ENCODE measurements at places on chromosomes 5 and 9.

DNA sequence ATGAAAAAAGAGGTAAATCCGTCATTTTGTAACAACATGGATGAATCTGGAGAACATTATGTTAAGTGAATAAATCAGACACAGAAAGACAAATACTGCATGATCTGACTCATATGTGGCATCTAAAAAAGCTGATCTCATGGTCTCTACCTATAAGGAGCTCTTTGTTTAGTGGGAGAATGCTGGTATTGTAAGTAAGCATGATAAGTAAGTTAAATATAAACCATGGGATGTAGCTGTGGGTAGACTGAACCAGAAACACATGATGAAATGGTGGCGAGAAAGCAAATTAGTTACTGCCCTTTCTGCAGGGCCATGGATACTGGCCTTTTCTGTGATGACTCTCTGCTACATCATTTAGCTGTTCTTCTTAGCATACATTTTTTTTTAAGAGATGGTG lies 66.4 kb upstream of the RUSC2 start:
- no peak for DNase-seq

DNA sequence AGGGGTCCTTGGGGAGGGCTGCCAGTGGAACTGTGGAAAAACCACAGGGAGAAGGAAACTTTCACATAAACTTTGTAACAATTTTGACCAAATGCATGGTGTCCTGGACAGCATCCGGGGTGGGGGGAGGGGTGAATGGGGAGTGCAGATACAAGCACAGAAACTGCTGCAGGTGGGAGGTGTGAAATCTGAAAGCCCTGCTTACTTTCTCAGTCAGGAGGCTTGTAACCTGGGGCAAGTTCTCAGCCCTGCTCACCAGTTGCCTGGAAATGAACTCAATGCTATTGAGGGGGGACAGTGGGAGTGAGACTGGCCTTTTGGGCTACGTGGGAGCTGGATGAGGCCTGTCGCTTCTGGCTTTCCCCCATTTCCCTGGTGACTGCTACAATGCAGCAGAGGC lies 694.5 kb upstream of the ZNF608 start:
- DNase-seq = no peak

DNA sequence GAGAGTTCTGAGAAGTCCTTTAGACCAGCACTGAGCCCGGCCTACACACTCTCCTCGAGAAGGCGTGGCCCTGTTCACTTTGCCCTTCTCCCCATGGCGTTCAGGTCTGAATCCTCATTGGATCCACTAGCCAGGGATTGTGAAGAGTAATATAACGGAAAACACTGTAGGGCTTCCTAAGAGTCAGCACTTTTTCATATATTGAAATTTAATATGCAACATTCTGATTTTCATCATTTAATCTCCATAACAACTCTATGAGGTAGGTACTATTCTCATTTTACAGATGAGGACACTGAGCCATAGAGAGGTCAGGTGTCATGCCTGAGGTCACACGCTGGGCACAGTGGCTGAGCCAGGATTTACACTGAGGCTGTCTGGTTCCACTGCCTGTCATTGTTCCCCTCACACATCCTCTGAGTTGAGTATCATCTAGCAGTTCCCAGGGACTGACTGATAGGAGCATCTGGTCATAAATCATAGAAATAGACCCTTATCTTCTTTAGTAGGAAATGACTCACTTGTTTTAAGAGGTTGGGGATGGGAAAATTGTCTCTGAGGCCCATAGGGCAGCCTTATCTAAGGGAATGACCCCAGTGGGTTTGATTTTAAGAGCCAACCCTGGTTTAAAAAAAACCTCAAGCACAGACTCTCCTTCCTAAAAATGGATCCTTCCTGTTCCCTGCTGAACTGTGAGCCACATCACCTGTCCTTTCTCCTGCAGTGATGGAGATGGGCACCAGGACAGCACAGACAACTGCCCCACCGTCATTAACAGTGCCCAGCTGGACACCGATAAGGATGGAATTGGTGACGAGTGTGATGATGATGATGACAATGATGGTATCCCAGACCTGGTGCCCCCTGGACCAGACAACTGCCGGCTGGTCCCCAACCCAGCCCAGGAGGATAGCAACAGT lies 41.2 kb downstream of the THBS4 start:
- DNase-seq = no peak

- DNase-seq = no peak
Measured at GRCh38 chr9:99356512-99356971, 134.5 kb downstream of the SEC61B start.

DNA sequence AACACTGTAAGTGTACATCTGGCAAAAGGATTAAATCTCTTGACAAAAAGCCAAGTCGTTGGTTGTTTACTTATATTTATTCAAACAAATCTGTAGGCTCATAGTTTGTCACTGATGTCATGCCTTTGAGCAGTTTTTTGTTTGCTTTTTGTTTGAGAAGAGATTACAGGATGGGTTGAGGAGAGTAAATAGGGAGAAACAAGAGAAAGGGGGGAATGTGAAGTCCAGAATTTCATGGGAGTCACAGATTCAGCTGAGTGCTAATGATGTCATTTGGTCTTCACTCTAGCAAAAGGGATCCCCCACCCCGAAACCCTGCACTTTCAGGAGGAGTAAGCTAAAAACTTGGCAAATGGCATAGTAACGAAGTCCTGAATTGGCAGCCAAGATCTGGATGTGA lies 337.4 kb downstream of the GLIS3 start:
- no peak for DNase-seq

DNA sequence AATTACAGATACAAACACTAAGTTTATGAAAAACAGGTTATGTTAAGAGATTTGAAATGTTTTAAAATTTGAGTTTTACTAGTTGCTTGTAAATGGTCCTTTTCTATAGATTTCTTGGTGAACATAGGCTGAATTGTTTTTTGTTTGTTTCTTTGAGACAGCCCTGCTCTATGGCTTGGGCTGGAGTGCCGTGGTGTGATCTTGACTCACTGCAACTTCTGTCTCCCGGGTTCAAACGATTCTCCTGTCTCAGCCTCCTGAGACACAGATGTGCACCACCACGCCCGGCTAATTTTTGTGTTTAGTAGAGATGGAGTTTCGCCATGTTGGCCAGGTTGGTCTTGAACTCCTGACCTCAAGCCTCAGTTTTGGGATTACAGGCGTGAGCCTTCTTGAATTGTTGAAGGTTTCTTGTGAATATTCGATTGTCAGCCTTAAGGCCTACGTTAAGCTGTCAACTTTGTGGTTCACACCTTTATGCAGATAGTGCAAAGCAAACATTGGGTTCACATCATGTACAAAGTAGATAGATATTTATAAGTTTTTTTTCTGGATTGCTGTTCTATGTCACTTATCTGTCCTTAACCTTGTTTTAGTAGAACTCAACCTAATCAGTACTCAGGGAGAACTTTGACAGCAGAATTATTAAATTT lies 26.2 kb downstream of the UHRF2 start:
- no peak for DNase-seq

- no peak for DNase-seq
Measured at GRCh38 chr5:27010646-27011045, 27.7 kb downstream of the CDH9 start.

DNA sequence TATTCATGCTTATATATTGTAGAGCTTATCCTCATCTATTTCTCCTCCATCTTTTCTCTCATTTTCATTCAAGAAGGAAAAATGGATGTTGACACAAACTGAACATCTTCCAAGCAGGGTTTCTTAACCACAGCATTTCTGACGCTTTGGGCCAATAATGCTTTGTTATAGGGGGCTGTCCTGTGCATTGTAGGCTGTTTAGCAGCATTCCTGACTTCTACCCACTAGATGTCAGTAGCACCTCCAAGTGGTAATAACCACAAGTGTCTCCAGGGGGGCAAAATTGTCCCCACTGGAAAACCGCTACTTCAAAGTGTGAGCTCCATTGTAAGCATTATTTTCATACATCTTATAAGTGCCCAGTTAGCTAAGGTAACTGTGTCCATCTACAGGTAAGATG lies 2.6 kb upstream of the TXNDC8 start:
- no peak for DNase-seq

DNA sequence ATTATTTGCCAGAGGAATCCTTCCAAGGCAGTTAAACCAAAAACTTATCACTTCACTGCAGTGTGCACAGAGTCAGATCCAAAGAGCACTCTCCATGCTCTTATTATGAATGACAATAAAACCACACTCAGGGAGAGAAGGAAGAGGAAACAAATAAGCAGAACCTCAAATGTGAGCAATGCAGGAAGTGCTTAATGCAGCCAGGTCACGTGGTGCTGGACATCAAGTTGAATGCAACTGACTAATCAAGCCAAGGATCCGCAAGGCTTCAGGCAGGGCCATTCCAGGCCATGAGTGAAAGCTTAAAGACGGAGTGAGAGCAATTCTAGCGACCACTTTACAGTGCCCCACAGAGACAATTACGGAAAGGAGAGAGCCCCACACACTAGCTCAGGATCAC lies 230.4 kb upstream of the PUM3 start:
- no peak for DNase-seq

DNA sequence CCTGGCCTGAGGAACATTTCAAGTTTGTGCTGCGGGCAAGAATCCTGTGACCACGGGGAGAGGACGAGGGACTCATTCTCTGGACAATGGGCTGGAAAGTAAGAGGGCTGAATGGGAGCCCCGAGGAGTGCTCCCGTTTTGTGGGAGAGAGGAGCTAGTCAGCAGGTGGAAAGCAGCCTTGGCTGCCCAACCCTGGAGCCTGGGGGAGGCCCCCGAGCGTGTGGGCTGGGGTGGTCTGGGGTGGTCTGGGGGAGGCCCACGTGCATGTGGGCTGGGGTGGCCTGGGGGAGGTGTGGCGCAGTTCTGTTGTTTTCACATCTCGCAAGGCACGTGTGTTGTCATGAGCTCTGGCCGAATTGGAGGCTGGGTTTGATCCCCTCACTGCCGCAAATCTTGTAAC lies 27.5 kb downstream of the EHMT1 start:
- DNase-seq = no peak

GRCh38 chr5:149280124-149280523 lies 8.5 kb downstream of the AFAP1L1 start:
- no peak for DNase-seq

- DNase-seq = no peak
Measured at GRCh38 chr5:135055396-135055795, 21.4 kb upstream of the PITX1 start.

DNA sequence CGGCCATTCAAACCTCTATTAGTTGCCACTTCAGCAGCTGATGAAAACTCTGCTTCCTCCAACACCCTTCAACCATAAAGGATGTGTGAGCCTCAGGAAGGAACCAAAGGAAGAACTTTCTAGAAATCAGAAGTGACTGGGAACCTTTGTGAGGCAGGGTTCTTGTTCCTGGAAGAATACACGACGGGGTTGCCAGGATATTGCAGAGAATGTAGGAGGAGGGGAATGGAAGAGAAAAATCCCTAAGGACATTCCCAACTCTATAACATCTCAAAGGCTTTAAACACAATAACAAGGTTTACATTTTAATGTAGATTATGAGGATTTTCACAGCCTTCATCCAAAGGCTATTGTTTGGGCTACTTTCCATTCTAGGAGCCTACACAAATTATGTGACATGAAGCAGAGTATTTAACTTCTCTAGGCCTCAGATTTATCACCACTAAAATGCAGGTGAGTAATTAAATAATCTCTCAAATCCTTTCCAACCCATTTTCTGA lies 147.7 kb downstream of the GLIS3 start:
- DNase-seq = no peak

DNA sequence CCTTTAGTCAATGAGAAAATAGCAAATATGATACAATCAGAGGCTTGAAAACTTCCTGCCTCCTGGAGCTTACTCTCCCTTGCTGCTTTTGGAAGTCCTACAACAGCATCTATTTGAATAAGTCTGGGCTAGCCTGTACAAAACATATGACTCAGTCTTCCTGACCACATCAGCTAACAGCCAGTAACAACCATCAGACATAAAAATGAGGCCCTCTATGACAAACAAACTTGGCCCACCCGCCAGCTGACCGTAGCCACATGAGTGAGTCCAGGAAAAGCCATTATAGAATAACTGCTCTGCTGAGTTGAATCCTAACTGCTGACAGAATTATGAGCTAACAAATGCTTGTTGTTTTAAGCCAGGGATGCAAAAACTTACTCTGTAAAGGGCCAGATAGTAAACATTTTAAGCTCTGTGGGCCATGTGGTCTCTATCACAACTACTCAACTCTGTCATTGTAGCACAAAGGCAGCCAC lies 347.6 kb downstream of the PTPRD start:
- DNase-seq = no peak

- DNase-seq = no peak
Measured at GRCh38 chr9:131976157-131977108, 103.2 kb downstream of the MED27 start.

- no peak for DNase-seq
Measured at GRCh38 chr9:135297456-135298075, 182.0 kb upstream of the PPP1R26 start.

- peak; percentile 51 for DNase-seq
Measured at GRCh38 chr9:121373011-121373729, 3.1 kb upstream of the STOM start.

GRCh38 chr5:153953411-153953810 lies 85.3 kb downstream of the FAM114A2 start:
- no peak for DNase-seq

DNA sequence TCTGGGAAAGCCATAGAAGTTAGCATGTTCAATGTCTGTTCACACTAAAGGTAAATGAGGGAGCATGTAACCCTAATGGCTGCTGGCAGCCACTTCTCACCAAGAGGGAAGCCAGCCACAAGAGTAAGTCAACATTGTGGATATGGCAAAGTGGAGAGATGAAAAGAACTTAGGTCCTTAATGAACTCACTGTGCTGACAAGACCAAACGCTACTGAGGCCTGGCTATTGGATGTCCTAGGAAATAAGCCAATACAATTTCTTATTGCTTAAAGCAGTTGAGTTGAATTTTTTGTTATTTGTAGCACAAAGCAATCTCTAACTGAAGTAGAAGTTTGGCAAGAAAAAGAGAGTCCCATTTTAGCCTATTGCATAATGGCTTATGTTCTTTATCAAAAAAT lies 6.8 kb downstream of the GPR150 start:
- no peak for DNase-seq

- DNase-seq = no peak
Measured at GRCh38 chr9:136567651-136568287, 21.9 kb upstream of the NOTCH1 start.

GRCh38 chr9:113650207-113651131 lies 186.9 kb downstream of the RGS3 start:
- DNase-seq = no peak

DNA sequence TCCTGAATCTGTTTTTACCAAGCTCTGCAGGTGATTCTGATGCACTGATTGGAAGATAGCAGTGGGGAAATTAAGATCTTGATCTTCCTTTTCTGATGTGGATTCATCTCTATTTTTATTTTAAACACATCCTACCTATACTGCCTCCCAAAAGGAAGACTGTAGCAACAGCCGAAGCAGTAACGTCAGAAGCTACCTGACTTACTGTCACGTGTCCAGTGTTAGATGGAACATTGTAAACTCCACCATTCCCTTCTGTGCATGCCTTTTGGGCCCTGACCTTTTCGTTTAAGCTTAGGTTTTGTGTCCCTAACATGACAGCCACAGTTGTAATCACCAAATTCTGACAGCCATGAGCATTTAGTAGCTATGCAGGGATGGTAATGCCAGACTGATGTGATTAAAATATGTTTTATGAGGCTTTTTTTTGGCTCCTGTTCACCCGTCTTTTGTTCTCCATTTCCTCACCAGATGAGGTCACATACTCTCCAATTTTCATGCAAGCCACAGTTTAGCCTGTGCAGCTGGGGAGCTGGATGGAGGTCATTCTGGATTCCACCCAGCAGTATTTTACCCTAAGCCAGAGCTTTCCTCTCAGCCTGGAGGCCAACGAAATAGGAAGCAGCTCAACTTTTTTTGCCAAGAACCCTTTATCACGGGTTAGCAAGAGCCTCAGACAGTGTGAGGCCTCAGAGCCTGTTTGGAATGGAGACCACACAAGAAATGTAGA lies 15.6 kb upstream of the FOXD1 start:
- DNase-seq = peak; percentile 86

GRCh38 chr5:87413343-87413645 lies 564 bp upstream of the CCNH start:
- DNase-seq = no peak

Measured in forelimb muscle (tissue), 1 donor.